ENCODE measurements at places on chromosomes 2 and 18.

- no peak for DNase-seq
Measured at GRCh38 chr2:57185568-57185967, 861.0 kb upstream of the VRK2 start.

DNA sequence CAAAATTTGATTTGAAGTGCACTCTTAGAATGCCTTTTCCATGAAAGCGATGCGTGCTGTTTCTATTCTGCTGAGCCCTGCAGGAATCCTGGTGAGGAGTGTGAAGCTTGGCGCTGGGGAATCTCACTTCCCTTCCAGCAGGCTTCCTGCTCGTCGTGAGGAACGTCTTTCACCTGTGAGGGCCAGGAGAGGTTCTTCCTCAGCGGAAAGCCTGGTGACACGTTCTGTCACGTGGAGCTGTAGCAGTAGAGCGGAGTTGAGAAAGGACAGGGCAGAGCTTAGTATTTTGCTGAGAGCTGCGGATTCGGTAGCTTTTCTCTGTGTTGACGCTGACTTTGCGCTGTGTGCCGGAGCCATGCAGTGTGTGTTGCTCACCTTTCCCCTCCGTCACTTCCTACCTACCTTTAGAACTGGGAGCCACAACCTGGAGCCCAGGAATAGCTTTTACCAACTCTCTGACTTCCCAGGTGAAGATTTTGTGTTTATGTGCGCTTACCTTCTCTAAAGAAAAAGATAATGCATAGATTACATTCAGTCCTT lies 294.8 kb downstream of the PTGR3 start:
- no peak for DNase-seq

- DNase-seq, result no peak
Measured at GRCh38 chr2:59622599-59623308, 930.7 kb downstream of the BCL11A start.

GRCh38 chr18:25561918-25562317 lies 210.0 kb upstream of the ZNF521 start:
- DNase-seq, result no peak

GRCh38 chr2:10466801-10467200 lies 18.7 kb upstream of the ODC1 start:
- no peak for DNase-seq

- no peak for DNase-seq
Measured at GRCh38 chr2:109339519-109339966, 210.5 kb downstream of the SH3RF3 start.

- no peak for DNase-seq
Measured at GRCh38 chr2:1714291-1715064, 29.8 kb downstream of the PXDN start.

DNA sequence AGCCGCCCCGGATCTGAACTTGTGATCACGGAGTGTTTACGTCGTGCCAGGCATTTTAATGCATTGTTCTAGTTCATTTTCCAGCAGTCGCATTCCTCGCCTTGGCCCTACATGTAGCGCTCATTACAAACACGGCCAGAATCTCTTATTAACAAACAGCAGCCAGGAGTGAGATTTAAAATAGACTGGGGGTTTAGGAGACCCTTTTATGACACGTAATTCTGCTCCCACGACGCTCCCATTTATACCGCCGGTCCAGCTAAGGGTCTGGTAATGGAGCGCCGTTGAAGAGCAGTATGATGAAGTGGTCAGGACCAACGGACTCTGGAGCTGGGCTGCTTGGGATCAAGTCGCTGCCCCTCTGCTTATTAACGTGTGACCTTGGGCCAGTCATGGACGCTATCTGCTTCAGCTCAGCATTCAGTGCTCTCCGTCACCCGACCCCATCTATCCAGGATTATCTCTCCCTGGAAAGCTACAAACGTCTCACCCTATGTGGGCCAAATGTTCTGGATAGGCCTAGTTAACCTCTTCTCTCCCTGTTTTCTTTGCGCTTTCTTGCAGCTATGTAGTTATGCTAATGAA lies 745 bp downstream of the MSH2 start:
- DNase-seq, result no peak

- no peak for DNase-seq
Measured at GRCh38 chr2:32702303-32703064, 74.6 kb downstream of the TTC27 start.

- DNase-seq, result no peak
Measured at GRCh38 chr2:20034821-20035220, 16.6 kb downstream of the LAPTM4A start.

- DNase-seq, result no peak
Measured at GRCh38 chr2:41595240-41595639, 452.6 kb upstream of the PKDCC start.

- no peak for DNase-seq
Measured at GRCh38 chr18:42281124-42281523, 326.1 kb downstream of the PIK3C3 start.

GRCh38 chr2:215749092-215749957 lies 264.0 kb downstream of the MREG start:
- no peak for DNase-seq

GRCh38 chr2:102619414-102620319 lies at the start of gene SLC9A2:
SLC9A2 (plus strand) TSS chr2:102619553; CDS start chr2:102619849, 296 bp downstream.
- no peak for DNase-seq

DNA sequence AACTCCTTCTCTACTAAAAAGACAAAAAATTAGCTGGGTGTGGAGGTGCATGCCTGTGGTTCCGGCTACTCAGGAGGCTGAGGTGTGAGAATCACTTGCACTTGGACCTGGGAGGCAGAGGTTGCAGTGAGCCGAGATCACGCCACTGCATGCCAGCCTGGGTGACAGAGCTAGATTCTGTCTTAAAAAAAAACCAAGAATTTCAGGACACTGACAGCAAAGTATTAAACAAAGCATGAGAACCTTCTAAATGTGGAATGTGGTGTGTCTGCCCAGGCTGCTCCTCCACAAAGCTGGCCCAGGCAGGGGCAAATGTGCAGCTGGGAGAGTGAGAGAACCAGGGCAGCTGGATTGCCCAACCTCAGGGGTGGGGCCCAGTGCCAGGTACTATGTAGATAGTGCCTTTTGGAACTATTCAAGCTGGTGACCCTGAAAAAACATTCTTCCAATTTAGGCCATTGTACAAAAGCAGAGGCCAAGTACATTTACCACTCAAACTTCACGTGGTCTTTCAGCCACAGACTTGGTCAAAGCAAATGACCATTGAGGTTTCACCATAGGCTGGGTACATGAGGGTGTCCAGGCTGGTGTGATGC lies 6.7 kb upstream of the UGT1A5 start:
- no peak for DNase-seq

DNA sequence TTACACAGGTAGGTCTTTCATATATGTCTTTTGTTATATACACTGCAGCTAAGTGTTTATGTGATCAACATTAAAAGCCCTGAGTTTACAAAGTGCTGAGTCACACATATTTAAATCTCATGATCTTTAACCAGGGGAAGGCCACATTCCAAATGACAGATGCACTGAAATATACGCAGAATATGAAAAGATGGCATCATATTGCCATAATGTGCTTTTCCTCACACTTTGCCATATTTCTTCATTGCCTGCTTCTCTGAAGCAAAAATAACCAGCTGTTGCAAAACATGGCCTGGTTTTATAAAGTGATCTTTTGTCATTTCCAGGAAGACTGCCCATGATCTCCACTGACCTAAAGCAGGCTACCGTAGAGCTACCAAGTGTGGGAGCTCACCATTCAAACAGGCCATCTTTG lies 93.5 kb upstream of the MAPRE2 start:
- DNase-seq, result no peak

GRCh38 chr2:238060096-238060541 lies 682 bp upstream of the SCLY start:
- no peak for DNase-seq

GRCh38 chr2:39484620-39485495 lies 47.8 kb upstream of the MAP4K3 start:
- no peak for DNase-seq

DNA sequence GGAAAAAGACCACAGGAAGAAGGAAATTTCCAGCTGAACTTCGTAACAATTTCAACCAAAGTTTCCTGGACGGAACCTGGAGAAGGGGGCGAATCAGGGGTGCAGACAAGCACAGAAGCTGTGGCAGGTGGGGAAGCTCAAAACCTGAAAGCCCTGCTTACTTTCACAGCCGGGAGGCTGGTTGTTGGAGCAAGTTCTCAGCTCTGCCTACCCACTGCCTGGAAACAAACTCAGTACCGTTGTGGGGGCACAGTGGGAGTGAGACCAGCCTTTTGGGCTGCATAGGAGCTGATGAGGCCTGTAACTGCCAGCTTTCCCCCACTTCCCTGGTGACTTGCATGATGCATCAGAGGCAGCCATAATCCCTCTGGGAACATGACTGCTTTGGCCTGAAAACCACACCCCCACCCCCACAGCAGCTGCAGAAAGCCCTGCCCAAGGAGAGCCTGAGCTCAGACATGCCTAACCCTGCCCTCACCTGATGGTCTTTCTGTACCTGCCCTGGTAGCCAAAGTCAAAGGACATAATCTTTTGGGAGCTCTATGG lies 207.0 kb upstream of the VWC2L start:
- no peak for DNase-seq

- no peak for DNase-seq
Measured at GRCh38 chr2:149562324-149562723, 25.3 kb downstream of the MMADHC start.

DNA sequence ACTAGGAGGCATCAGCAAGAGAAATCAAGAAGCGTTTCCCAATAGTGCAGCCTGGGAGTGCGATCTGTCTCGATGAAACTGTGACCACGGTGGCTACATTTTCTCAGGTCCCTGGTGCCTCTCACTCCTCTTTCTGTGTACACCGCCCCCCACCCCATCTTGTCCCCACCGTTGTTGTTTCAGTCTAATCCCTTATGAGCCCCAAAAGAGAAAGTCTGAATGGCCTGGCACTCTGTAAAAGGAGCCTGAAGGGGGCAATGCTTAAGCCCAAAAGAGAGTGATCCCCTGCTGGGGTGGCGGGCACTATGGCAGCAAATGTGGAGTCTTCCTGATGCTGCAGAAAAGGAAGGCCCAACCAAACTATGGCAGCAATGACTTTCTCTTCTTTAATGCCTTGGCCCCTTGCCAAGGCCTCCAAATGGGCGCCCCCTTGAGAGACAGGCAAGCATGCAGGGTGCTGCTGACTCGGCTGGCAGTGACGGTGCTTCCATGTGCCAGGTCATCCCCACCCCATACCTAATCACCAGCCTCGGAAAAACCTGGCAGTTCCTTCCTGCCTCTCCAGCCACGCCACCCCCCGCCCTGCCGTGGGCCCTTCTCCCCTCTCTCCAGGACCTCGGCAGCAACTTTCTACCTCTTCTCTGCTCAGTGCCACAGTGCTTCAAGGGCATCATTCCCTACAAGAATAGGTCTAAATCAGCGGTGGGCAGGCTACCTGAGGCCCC lies 123.0 kb downstream of the CYP26B1 start:
- DNase-seq, result no peak

DNA sequence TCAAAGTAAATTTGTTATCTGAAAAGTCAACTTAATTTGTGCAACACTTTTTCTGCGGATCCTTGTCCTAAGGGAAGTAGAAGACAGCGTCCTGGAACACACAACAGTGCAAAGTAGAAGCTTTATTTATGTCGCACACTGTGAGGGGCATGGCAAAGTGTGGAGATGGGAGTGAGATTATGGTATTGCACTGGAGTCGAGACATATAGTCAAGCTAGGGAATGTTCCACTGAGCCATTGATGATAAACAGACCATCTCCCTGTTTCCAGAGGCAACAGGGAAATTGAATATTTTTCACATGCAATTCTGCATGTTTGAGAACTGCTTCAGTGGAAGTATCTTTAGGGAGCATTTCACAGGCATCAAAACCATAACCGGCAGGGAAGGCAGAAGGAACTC lies 46.2 kb downstream of the LRRTM1 start:
- no peak for DNase-seq

DNA sequence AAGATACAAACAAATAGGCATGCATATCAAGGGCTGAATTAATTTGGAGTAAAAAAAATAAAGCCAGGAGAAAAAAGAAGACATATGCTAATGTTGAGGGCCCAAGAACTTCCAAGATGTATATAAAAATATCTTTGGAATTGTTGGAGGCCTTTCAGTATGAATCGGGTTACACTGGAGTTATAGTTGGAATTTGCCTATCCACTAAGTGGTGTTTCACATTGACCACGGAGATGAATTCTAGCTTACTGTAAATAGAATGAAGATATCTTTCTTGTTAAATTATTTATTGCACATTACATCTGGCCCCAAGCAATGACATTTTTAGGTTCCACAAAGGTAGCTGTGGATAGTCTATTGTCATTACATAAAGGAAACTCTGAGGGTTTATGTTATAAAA lies 38.5 kb upstream of the TRIB2 start:
- DNase-seq, result no peak

- DNase-seq, result no peak
Measured at GRCh38 chr2:239828192-239828972, 196.8 kb downstream of the NDUFA10 start.

DNA sequence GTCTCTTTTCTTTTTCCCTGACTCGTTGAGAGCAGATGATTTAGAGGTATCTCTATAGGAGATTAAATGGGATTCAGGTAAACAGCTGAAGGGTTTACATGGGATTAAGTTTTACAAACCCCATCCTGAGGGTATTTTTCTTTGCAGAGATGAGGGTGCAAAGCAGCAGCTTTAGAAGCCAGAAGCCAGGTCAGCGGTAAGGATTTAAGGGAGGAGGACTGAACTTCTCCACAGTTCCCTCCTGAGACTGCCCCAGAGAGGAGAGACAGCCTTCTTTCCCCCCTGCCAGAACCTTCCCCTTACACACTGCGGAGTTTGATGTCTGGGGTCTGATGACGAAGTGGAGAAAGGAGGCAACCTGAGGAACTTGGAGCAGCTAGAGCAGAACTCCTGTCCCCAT lies 220.1 kb downstream of the PRKCE start:
- no peak for DNase-seq

GRCh38 chr2:40450796-40451430 lies 977 bp downstream of the SLC8A1 start:
- DNase-seq, result no peak

DNA sequence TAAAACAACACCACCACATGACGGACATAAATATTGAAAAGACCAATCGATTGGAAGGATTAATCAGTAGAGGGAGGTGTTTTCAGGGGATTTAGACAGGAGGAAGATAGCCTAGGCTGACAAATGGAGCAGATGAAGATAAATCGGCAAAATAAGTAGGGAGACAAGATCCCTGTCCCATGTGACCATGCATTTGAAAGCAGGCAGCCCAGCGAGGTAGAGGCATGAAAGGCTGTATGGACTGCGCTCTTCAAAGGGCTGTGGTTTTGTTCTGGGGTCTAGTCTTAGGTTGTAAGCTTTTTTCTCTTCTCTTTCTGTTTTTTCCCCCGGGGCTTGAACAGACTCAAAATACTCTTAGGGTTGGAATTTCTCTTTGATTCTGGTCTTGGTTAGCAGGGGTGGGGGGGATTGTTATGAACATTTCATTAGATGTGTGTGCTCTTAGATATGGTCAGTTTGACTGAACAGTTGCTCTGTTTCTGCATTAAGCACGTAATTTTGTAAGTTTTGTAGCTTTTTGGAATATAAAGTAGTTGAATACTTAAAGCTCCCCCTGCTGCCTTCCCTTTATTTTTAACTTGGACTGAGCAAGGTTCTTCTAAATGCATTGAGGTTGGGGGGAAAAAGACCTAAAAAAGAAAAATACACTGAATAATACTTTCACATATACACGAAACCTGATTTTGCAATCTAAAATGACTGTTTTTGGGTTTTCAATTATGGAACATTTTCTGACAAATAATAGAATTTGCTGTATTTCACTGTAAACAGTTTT lies 32.2 kb downstream of the ZNF532 start:
- DNase-seq, result no peak

- DNase-seq, result no peak
Measured at GRCh38 chr18:76980663-76981395, 151.8 kb downstream of the MBP start.

Measured in activated T-cell treated with anti-CD3 and anti-CD28 coated beads for 1 hour (primary cell).